Lung microvascular endothelial cell (primary cell): ENCODE measurements at places on chromosomes 11 and 22. TPM values are rescaled to one million over a fixed set of nuclear protein-coding genes. Genes with fewer than 3 reads are reported as not detected.

CD3D gene
- not detected in 2 replicates for total RNA-seq

CLMP gene
- total RNA-seq, result 0.22 TPM in 1 of 2 replicates, not detected in the other

EML3 gene
- total RNA-seq, result 19.0 and 25.2 TPM in 2 replicates

NXPE2 gene
- not detected in 2 replicates for total RNA-seq

P2RX6 gene
- not detected in 2 replicates for total RNA-seq

BDNF gene
- under 0.01 and 0.22 TPM in 2 replicates for total RNA-seq

ARHGAP42 gene
- total RNA-seq, result 2.4 and 7.1 TPM in 2 replicates

ELP4 gene
- total RNA-seq, result 8.1 and 9.2 TPM in 2 replicates

DNA sequence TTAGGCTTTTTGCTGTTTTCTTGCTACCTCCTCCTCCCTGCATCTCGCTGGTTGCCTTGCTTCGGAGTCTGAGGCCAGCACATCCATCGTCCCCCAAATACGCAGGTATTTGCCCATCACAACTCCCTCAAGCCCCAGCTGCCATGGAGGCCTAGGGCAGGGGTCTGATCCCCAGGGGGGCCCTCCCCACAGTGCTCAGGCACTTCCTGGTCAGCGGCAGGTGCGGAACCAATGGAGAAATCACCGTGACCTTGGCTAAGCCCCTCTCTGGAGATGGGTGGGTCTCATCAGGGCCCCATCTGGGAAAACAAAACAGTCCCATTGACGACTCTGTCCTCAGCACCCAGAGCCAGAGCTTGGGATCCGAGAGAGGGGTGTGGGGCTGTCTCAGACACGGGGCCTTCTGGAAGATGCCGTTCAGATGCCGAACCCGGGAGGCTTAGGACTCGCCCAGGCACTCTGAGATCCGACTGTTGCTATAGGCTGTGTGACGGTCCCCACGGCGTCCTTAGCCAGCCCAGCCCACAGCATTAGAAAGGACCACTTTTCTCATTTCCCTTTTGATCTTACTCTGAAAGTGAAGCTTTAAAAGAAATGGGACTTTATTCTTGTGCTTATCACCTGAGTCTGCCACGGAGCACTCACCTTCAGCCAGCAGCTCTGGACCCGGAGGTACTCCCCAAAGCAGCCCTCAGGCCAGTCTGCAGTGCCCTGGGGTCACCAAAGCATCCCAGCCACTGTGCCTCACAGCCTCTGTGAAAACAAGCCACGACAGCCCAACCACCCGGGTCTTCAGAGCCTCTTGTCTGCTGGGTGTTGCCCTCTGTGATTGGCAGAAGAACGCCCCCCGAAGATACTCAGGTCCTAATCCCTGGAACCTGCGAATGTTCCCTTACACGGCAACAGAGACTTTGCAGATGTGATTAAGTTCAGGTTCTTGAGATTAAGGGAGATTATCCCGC, 61.2 kb upstream of the SLC22A12 start:
- no peak for DNase-seq

DNA sequence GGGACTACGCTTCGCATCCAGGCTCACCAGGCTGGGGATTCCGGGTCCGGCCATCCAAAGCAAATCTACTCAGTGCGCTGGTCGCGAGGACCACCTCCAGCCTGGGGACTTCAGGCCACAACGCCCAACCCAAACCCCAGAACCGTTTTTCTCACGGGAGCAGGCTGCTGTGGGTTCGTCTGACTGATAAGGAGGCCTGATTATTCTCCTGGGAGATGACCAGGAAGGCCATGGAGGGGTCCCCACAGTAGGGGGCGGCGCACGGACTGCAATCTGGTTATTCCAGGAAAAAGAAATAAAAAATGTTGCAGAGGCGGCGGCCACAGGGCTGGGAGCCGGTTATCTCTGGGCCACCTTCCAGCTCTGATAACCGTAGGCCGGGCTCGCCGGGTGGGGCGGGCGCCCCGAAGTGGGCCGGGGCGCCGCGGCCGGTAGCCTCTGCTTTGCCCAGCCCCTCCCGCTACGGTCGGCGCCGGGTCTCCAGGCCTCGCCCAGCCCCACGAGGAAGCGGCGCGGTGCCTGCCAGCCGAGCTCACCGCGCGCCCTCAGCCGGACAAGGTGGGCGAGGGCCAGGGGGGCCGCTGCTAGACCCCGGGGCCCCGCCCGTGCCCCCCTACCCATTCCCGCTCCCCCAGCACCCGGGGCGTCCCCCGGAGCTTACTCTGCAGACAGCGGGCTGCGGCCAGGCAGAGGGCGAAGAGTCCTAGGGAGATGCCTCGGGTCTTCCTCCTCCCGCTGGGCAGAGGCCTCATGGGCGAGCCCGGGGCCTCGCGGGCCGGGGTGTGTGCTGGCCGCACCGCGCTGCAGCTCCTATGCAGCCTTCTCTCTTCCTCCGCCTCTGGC, 446 bp downstream of the VSTM5 start:
- peak; percentile 11 for DNase-seq

DNA sequence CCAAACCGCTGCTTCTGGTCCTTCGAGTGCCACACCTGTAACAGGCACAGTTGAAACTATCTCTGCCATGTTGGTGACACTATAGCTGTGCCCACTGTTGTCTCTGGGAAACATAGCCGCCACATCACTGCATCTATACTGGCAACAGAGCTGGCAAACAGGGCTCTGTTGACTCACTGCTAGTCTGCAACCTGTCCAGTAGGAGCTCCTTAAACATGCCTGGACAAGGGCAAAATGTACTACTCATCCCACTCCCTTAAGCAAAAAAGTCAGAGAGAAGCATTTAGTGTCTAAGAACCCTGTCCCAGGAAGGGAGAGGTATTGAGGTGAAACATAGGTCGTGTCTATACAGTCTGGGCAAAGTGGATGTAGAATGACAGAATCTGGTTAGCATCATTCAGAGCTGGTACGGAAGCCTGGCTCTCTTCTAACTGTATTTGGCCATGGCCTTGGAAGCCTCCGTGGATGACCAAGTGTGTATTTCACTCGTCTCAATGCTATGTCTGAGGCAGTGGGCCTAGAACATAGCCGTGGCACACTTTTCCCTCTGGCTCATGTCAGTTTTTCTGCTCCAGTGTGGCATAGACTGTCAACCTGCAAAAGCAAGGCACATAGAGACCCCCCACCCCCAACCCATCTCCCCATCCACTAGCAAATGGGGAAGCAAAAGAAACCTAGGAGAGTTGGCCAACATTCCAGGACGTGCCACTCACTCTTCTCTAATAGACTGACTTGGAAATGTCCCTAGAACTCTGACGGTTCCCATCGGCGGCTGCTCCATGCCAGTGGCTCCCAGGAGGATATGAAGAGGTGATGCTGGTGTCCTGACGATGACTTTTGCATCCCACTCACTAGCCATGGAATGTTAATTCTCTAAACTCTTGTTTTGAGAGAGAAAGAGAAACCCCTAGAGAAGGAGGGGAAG, 21.4 kb upstream of the PISD start:
- DNase-seq, result no peak

DNA sequence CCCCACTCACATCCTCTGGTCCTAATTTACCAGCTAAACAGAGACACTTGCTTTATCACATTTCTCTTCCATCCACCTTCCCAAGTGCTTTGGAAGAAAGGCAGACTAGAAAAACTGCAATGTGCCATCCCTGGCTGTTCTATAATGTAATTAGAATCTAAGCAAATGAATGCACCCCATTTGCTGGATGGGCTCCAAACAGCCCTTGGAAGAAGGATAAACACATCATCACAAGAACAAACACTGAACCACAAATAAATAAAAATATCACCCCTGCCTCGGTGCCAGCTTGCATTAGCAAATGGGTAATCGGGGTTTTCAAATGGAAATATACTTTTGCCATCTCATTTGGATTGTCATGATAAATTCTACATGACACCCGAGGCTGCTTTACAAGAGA, 296.6 kb upstream of the ISX start:
- DNase-seq, result no peak

DNA sequence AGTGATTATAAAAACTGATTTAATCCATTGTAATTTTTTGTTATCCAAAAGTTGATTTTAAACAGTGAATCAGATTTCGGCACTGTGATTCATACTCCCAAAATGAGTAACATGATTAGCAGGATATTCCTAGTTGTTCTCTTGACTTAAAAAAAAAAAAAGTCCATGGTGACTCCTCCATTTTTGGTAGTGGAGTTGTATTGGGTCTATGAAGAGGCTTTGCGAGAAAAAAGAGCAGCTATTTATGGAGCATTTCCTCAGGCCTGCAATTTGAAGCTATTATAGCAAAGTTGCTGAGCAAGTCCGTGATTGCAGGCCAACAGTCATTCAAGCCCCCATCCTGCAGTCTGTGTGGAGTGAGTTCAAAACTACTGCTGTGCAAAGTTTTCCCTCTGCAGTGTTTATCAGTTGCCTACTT, 28.8 kb downstream of the YAP1 start:
- peak; percentile 44 for DNase-seq

DNA sequence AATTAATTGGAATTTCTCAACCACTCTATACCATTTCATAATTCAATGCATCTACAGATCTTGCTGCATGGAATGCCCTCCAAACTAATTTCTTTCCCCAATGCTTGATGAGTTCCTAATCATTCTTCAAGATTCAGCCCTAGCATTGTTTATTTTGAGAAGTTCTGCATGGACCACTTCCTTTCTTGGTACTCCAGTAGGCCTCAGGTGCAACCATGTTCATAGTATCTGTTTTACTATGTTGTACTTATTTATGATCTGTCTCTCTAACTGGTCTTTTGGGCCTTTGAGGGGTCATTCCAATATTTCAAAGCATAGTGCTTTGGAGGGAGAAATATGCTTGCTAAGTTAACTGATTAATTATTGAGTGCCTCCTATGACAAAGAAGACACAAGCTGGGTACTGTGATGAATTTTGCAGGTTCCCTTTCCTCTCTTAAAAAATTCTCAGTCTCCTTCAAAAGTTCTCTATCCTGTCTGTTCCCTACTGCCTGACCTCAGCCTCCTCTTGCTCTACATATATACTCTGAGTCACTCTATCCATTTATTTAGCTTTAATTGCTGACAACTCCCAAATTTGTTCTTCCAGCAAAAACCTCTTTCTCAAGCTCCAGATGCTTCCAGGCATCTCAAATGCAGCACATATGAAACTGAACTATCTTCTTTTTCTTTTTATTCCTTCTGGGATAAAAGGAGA, 9.5 kb downstream of the MRPL17 start:
- no peak for DNase-seq

DNA sequence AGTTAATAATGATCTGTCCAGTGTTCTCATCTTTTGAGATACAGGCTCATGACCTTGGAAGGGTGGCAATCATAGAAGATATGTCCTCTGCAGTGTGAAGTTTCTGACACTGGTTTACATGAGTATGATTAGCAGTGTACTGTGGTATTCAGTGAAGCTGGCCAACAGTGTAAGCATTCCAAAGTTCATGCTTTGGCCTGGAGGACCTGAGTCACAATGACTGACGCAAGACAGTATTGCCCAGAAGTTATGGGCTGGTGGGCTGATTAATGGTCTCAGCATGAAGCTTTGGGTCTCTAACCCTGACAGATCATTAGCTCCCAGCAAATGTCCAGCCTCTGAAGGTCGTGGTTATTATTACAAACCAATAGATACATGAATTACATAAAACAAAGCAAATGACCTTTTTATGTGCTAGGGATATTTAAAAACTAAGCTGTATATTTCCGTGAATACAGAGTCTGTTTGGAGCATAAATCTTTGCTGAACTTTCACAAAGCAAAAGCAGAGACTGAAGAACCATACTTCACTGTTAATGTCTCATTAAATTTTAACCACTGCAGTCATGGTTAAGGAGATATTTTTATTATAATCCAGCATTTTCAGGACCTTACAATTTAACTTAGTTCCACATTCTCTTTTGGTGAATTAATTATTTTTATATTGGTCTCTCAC, 28.3 kb upstream of the USP47 start:
- peak; percentile 55 for DNase-seq

DNA sequence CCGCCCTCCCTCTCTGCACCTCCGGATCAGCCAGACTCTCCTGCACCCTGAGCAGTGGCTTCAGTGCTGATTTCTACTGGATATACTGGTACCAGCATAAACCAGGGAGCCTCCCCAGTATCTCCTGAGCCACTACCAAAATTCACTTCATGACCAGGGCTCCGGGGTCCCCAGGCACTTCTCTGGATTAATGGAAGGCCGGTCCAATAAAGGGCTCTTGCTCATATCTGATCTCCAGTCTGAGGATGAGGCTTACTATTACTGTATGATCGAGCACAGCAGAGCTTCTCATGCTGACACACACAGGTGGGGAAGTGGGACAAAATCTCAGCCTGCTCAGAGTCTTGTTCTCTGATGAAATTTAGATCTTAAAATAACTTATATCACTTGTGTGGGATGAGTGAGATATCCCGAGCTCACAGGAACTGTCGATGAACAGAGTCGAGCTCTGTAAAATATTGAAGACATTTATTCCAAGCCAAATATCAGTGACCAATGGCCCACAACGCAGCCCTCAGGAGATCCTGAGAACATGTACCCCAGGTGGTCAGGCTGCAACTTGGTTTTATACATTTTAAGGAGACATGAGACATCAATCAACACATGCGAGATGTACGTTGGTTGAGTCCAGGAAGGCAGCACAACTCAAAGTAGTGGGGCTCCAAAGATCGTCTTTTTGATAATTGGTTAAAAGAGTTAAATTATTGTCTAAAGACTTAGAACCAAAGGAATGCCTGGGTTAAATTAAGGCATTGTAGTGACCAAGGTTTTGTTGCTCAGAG, 93.0 kb upstream of the TOP3B start:
- no peak for DNase-seq

- DNase-seq, result no peak
Measured at GRCh38 chr22:25650833-25651232, 86.4 kb downstream of the GRK3 start.

DNA sequence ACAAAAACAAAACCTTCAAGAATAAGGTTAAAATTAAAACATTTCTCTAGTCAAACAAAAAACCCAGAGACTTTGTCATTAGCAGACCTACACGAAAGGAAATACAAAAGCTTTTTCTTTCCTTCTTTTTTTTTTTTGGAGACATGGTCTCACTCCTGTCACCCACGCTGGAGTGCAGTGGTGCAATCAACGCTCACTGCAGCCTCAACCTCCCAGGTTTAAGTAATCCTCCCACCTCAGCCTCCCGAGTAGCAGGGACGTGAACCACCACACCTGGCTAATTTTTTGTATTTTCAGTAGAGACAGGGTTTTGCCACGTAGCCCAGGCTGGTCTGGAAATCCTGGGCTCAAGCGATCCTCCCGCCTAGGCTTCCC, 30.5 kb downstream of the PLA2G6 start:
- no peak for DNase-seq

- no peak for DNase-seq
Measured at GRCh38 chr22:44538051-44538450, 40.0 kb upstream of the RTL6 start.

DNA sequence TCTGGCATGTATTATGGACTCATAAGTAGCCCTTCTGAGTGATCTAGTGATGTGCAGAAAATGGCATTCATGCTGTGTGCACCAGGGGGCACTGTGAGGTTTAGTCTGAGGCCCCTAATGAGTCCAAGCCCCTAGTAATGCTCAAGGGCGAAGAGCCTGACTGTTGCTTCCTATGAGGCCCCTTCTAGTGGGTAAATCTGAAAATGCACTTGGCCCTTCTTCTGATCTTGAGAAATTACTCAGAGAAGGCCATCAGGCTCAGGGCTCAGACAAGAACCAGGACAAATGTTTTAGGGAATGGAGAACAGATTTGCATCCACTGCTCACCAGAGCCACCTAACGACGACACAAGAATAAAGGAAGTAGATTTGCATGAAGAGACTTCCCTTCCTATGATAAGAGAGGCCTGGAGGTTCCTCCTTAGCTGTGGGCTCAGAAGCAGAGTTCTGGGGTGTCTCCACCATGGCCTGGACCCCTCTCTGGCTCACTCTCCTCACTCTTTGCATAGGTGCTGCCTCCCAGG, 75.8 kb downstream of the GGTLC2 start:
- DNase-seq, result peak; percentile 40
